Articular chondrocyte of knee joint (primary cell): ENCODE measurements at places on chromosomes 3 and 15. TPM values are rescaled to one million over a fixed set of nuclear protein-coding genes. Genes with fewer than 3 reads are reported as not detected.

The IMPG2 gene
- 0.39 and 0.54 TPM in 2 replicates for total RNA-seq

The PCYT1A gene
- total RNA-seq, result 90.0 and 93.2 TPM in 2 replicates

The ALPK3 gene
- 0.78 and 2.8 TPM in 2 replicates for total RNA-seq

The COL7A1 gene
- 3.5 and 3.9 TPM in 2 replicates for total RNA-seq

The CFAP92 gene
- under 0.01 and 0.11 TPM in 2 replicates for total RNA-seq
